ENCODE measurements at places on chromosomes 13 and 19.

- DNase-seq, result no peak
Measured at GRCh38 chr13:97221046-97221445, 1.1 kb upstream of the MBNL2 start.

- no peak for DNase-seq
Measured at GRCh38 chr19:38280030-38280921, 15.9 kb downstream of the SPINT2 start.

DNA sequence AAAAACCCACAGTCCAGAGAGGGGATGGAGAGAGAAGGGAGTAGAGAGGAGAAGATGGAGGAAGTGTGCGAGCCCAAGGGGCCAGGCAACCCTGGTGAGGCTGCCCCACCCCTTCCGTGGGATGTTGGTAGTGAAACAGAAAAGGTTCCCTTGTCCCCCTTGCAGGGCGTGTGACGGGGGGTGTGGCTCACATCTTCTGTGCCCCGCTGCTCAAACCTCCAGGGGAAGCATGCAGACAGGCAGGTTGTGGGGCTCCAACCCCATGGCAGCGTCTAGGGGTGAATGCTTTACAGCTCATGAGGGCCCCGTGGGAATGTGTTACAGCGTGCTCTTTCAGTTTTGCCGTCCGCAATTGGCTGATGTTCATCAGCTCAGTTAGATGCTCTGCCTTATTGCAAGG lies 14.7 kb upstream of the EVI5L start:
- DNase-seq, result no peak

DNA sequence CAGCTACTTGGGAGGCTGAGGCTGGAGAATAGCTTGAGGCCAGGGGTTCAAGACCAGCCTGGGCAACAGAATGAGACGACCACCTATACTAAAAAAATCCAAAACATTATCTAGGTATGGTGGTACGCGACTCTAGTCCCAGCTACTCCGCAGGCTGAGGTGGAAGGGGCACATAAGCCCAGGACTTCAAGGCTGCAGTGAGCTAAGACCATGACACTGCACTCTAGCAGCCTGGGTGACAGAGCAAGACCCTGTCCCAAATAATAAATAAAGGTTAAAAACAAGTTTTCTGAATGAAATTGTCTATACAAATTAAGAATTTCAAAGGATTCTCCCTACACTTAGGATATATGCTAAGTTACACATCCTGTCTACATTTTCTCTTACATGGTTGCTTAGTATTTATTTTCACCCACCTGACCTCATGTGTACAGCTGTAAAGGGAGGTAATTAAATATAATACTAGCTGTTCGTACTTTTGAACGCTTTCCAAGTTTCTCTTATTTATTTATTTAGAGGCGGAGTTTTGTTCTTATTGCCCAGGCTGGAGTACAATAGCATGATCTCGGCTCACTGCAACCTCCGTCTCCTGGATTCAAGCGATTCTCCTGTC lies 1.6 kb downstream of the SLC25A30 start:
- no peak for DNase-seq

- no peak for DNase-seq
Measured at GRCh38 chr19:30144242-30144758, 202.3 kb downstream of the URI1 start.

- no peak for DNase-seq
Measured at GRCh38 chr19:45066921-45067661, 9.2 kb downstream of the ZNF296 start.

- no peak for DNase-seq
Measured at GRCh38 chr19:11111771-11112144, 22.5 kb downstream of the LDLR start.

DNA sequence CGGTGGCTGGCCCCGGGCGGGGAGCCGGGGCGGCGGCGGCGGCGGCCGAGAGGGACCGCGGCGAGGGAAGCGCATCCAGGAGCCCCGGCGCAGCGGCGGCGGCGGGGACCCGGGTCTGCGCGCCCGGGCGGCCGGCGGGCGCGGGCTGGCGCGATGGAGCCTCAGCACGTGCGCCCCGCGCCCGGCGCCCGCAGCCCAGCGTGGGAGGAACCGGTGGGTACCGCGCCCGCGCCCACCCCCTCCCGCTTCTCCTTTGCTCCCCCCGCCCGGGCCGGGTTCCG lies 7.8 kb upstream of the DGKH start:
- no peak for DNase-seq

DNA sequence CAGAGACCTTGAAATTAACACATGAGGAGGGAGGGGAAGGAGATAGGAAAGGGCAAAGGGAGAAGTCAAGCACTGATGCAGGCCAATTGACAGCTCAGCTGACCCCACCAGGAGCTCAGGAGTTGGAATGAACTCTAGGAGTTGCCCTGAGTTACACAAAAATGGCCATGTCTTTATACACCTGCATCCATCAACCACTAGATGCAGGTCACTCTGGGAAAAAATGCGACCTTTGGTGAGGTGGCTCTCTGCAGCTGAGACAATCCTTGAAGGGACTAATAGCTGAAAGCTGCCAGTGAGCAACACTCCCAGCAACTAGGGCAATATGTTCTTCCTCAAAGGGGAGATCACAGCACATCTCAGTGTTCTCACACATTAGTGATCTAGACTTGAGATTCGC lies 222.8 kb downstream of the RBM26 start:
- DNase-seq, result no peak

- peak; percentile 70 for DNase-seq
Measured at GRCh38 chr19:41939861-41940730, 11.8 kb upstream of the ERFL start.

DNA sequence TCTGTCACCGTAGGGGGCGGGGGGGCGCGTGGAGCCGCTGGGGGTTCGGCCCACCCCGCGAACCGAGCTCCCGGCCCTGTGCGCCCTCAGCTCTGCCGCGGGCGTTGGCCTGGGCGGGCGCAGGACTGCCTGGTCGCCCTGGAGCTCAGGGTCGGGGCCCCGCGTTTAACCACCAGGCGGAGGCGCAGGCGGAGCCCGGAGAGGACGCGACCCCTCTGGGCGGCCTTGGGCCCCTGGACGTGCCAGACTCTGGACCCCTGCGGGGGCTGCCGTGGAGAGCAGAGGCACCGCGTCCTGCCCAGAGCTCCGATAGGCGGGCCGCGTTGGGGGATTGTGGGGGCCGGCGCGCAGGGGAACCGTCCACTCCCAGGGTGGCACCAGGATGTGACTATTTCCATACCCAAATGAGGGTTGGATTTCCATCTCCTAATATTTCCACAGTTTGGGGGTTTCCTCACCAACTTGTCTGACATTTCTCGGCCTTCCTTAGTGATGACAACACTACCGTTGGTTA lies 13.0 kb upstream of the USP29 start:
- DNase-seq, result no peak

GRCh38 chr19:43596842-43597461 lies 557 bp downstream of the ZNF576 start:
- DNase-seq, result no peak

- no peak for DNase-seq
Measured at GRCh38 chr19:7360393-7360984, 11.8 kb downstream of the ARHGEF18 start.

GRCh38 chr13:77415253-77416071 lies 88.6 kb upstream of the MYCBP2 start:
- DNase-seq, result no peak

DNA sequence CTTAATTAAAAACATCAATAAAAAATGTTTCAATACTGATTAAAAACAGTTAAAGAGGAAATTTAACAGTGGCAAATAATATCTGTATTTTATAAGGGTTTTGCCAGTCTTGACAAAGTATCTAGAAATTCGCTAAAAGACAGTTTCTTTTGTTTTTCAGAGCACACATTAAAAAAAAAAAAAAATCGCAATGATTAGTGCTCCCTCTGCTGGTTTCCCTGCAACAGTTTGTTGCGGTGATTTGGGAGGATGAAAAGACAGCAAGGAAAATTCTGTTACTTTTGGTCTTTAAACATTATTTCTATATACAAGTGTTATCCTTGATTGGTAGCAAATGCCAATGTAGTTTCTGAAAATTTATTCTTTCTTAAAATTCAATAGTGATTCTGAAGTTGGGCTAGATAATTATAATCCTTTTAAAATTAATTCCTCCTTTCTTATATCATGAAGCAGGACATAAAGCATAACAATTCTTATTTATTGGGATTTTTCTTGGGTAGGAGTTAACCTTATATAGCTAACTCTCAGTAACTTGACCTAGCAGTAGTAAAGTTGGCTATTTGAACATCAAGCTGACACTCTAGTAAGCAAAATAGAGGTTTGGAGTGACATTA lies 23.1 kb upstream of the SPRY2 start:
- no peak for DNase-seq

GRCh38 chr13:99135591-99135990 lies 65.1 kb upstream of the UBAC2 start:
- DNase-seq, result no peak

GRCh38 chr19:6413721-6414643 lies 10.6 kb downstream of the KHSRP start:
- DNase-seq, result no peak

- no peak for DNase-seq
Measured at GRCh38 chr13:30450066-30450465, 15.7 kb downstream of the HMGB1 start.

GRCh38 chr19:12646551-12646950 lies 20.0 kb downstream of the MAN2B1 start:
- no peak for DNase-seq

GRCh38 chr19:4185413-4186086 lies 3.1 kb downstream of the ANKRD24 start:
- no peak for DNase-seq

DNA sequence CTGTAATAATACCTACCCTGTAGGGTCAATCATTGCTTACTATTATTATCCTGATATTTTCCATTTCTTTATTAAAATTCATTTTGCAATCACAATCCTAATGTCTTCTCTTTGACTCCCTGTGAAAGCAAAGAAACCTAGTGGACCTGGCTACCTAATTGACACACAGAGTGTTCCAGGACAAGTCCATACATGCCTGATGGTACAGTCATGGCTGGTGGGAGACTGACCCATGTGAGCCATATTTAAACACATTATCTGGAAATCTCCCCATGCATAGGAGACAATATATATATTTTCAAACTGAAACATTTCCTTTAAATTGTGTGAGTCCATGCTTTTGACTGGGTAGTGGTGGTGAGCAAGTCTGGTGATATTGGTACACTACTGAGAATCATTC lies 230.6 kb upstream of the DACH1 start:
- DNase-seq, result no peak

- no peak for DNase-seq
Measured at GRCh38 chr19:18475762-18476331, 37.9 kb upstream of the ISYNA1 start.

GRCh38 chr13:43111559-43112400 lies 88.4 kb downstream of the DNAJC15 start:
- DNase-seq, result no peak

GRCh38 chr13:66703597-66703996 lies 526.5 kb downstream of the PCDH9 start:
- DNase-seq, result no peak

DNA sequence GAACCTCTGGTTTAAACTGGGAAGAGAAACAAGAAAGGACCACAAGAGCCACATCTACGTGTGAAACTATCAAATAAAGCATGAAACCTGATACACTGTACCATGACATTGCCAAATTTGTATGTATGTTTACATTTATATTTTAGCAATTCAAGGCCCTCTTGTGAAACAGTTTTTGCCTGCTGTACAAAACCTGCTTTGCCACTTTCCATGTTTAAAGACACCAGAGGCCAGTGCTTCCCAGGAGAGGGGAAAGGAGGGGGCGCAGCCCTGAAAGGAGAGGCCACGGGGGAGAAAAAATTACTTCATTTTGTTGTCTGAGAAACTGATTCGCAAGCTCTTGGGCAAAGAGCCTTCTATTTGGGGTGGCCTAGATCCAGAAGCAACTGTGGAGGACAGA lies 124.8 kb downstream of the DCLK1 start:
- DNase-seq, result no peak

GRCh38 chr19:17577457-17578097 lies 22.1 kb downstream of the COLGALT1 start:
- DNase-seq, result no peak

DNA sequence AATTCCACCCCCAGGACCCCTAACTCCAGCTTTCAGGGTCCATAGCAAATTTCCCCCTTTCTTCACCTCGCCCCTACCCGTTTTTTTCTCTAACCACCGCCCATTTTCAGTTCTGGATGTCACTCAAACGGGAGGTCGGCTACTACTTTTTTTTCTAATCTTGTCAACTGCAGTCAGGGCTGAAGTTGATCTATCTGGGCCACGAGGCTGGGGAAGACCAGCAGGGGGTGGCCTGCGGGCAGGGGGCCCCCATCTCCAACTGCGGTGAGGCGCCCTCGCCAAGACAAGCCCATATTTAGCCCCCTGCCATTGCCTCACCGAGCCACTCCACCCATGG lies 748 bp downstream of the LHFPL6 start:
- DNase-seq, result no peak

GRCh38 chr19:35882114-35882832 lies 13.9 kb downstream of the APLP1 start:
- no peak for DNase-seq

DNA sequence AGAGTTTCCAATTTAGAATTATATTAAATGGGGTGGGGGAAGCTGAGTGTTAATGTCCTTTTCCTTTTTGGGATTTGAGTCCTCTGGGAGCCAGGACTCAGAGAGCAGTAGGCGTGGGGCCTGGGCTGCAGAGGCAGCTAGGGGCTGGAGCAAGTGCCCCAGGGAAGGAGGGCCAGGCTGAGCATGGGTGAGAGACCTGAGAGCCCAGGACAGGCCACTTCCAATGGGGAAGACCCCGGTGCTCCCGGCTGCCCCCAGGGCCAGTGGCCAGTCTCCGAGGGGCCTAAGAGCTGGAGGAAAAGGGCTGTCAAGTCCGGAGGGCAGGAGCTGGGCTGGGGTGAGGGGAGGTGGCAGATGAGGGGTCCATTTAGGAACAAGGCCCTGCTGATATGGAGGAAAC lies 371.5 kb downstream of the ZNF536 start:
- DNase-seq, result peak; percentile 36

DNA sequence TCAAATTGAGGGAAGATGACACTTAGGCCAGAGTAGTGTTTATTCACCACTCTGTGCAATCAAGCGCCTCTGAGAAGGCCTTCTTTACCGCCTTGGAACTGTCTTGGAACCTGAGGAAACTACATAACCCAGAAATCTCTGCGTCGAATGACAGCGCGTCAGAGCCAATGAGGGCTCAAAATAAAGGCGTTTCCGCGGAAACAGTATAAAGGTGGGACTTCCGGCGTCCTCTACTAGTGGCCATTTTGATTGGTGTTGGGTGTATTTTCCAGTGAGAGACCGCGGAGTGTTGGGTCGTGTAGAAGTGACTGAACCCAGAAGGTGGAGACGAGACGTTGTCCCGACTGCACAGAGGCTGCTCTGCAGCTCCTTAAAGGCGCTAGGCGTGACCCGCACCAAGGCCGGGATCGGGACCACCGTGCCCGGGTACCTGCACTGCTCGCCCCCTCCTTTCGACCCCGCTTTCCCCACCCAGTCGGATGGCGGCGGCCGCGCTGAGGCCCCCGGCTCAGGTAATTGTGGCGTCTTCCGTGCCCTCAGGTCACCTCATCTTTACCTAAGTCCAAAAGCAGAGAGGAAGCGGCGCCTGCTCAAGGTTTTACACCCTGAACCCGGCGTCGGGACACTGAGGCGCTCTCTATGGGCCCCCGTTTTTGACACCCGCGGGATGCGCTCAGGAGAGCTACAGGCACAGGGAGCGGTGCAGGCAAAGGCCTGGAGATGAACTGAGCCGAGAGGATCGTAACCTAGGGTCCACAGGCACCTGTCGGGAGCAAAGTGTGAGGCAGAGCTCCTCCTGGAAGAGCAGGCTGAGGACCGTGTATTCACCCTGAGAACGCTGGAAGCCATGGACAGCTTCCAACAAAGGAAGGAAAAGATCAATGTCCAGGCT lies at the start of gene ZNF776:
Gene ZNF776 (plus strand): TSS at position 236 of the 892 bp plus-strand sequence. CDS start 244 bp downstream, at position 480.
- peak; percentile 85 for DNase-seq

- DNase-seq, result no peak
Measured at GRCh38 chr13:62747629-62748028, 1332.0 kb upstream of the PCDH20 start.

All from ecto neural progenitor cell (in vitro differentiated cells).